Transverse colon (tissue), 4 donors: ENCODE measurements at places on chromosomes 5 and 9. TPM values are rescaled to one million over a fixed set of nuclear protein-coding genes. Genes with fewer than 3 reads are reported as not detected.

DNA sequence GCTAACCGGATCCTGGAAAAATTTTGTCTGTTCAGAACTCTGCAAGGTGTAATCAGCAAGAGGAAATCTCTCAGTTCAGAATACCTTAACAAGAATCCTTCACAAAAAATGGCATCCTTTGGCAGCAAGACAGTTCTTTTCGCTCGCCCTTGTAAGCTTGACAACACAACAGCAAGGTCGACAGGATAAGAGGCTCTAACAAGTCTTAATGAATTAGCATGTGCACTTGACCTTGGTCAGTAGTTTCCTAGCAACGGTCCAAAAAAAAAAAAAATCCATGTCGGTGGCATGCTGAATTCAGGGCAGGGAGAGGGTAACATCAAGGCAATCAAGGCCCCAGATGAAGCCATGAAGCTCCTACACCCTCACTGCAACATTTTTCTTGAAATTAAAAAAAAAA is 172.8 kb downstream of the APBA1 start:
- no peak for DNase-seq

GRCh38 chr9:86460216-86461002 is 106.2 kb upstream of the TUT7 start:
- DNase-seq, result no peak

The KIAA0825 gene
- total RNA-seq, result 1.2 TPM

GRCh38 chr9:14941501-14942405 is 31.5 kb upstream of the FREM1 start:
- DNase-seq, result no peak

GRCh38 chr9:33818847-33819500 is 2.0 kb downstream of the UBE2R2 start:
- DNase-seq, result no peak

- peak; percentile 87 for DNase-seq
Measured at GRCh38 chr5:124748687-124749594, 2.5 kb upstream of the ZNF608 start.

The WDR31 gene
- 1.8 TPM for total RNA-seq

GRCh38 chr5:121489972-121490371 is 361.7 kb upstream of the FTMT start:
- DNase-seq, result no peak

DNA sequence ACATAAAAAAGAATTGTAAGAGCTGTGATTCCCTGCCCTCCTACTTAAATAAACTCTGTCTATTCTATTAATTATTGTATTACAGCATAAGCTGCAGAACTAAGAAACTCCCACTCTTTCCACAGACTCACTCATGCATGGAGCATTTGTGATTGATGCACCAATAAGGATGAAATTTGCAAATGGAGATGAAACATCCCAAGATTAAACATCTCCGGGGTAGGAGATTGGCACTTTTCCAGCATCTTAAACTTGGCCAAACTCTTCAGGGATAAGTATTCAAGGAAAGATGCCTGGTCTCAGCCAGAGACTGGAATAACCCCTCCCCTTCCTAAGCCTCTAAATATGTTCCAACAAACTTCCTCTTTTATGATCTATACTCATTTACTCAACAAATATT is 472.0 kb downstream of the ACTL7B start:
- no peak for DNase-seq

- peak; percentile 68 for DNase-seq
Measured at GRCh38 chr9:123338710-123339665, 17.0 kb upstream of the CRB2 start.

The ZCCHC9 gene
- total RNA-seq, result 9.7 TPM

The TRIM36 gene
- total RNA-seq, result 43.8 TPM

GRCh38 chr5:53543401-53543800 is 17.0 kb upstream of the NDUFS4 start:
- no peak for DNase-seq

GRCh38 chr5:6837519-6838110 is 124.4 kb downstream of the TENT4A start:
- peak; percentile 16 for DNase-seq

- no peak for DNase-seq
Measured at GRCh38 chr9:95533996-95534680, 17.4 kb upstream of the PTCH1 start.

DNA sequence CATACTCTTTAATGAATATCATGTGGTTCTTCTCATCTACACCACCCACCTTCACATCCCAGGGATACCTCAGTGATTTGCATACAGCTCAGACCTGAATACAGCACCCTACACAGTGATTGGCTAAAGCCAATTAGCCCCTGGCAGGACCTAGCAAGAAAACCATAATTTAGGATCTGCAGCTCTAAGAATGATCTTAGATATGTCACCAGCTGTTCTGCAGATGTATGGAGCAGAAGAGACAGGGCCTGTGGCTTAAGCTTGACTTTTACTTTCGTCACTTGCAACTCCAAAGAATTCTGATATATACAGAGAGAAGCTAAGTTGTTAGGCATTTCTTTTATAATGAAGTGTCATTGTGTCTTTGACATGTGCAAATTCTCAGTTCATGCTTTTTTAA is 483.2 kb upstream of the C9orf72 start:
- DNase-seq, result no peak

DNA sequence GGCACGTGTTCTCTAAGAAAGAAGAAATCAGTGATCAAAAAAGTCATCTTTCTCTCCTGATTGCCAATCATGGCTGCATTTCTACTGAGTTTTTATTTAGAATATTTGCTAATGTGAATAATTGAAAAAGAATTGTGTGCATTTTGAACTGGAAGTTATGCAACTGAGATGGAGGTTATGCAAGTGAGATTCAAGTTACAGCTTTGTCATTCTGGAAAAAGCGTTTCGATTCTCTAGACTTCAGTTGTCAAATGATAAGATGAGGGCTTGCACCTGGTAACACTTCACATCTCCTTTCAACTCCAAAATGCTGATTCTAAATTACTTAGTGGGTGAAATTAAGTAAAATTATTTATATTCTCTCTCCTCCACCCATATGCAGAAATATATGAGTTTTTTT is 36.4 kb downstream of the C6 start:
- no peak for DNase-seq

The CCDC192 gene
- not detected for total RNA-seq

- no peak for DNase-seq
Measured at GRCh38 chr9:19924080-19924479, 135.2 kb upstream of the SLC24A2 start.

GRCh38 chr9:97735070-97735600 is 38.0 kb upstream of the XPA start:
- DNase-seq, result no peak

DNA sequence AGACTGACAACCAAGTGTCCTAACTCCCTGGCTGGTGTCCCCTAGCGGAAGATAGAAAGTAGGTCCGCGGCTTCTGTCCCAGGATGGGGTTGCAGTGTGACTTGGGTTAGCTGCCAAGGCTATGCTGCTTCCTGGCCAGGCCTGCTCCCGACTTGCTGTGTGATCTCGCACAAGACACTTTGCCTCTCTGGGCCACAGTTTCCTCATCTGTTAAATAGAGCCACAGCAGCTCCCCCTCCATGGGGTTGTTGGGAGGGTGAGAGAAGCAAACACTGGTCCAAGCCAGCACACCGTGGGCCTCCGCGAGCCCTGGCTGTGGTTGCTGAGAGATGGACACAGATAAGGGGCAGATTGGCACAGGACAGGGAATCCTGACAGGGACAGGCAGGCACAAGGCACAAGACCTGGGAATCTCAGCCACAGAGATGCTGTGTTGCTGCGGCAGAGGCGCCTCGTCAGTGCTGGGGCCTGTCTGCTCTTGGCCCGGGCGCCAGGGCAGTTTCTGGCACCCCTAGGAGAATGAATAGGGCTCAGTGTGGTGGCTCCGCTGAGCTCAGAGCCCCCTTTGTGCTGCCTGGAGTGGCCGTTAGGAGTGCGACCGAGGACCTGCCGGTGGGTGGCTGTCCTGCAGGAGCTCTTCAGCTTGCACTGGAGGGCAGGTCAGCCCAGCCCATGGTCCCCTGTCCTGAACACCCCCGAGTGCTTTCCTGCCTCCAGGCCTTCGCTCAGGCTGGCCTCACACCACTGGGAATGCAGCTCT is 1.8 kb upstream of the SH2D3C start:
- no peak for DNase-seq
